PC-3 (cell line): ENCODE measurements at places on chromosomes 5 and 9. TPM values are rescaled to one million over a fixed set of nuclear protein-coding genes. Genes with fewer than 3 reads are reported as not detected.

CSF2 gene
- 69.9 and 93.6 TPM in 2 replicates for total RNA-seq

THG1L gene
- 45.1 and 45.3 TPM in 2 replicates for total RNA-seq

- H3K4me3 ChIP-seq: no peak overlapping the region
- peaks cover 8% of the 10 kb centered on the region for H3K27me3 ChIP-seq
- no peak for DNase-seq
- no peak overlapping the region for H3K27ac ChIP-seq
- H3K4me1 ChIP-seq: no peaks in the 10 kb centered on the region
- no peaks in the 10 kb centered on the region for H3K36me3 ChIP-seq
Observed at GRCh38 chr9:134872482-134873231, 8.0 kb upstream of the FCN2 start.

GRCh38 chr5:31692561-31693221, 53.8 kb downstream of the PDZD2 start:
- H3K27me3 ChIP-seq: peaks cover 37% of the 10 kb centered on the region
- no peak overlapping the region for H3K4me3 ChIP-seq
- no peaks in the 10 kb centered on the region for H3K36me3 ChIP-seq
- H3K4me1 ChIP-seq: no peaks in the 10 kb centered on the region
